ENCODE measurements at places on chromosomes 5 and 9.

- DNase-seq, result no peak
These were observed 308.7 kb downstream of the AGTPBP1 start for GRCh38 chr9:85433046-85433445.

GRCh38 chr5:89213573-89213972, 330.6 kb upstream of the MEF2C start:
- peak; percentile 72 for DNase-seq

DNA sequence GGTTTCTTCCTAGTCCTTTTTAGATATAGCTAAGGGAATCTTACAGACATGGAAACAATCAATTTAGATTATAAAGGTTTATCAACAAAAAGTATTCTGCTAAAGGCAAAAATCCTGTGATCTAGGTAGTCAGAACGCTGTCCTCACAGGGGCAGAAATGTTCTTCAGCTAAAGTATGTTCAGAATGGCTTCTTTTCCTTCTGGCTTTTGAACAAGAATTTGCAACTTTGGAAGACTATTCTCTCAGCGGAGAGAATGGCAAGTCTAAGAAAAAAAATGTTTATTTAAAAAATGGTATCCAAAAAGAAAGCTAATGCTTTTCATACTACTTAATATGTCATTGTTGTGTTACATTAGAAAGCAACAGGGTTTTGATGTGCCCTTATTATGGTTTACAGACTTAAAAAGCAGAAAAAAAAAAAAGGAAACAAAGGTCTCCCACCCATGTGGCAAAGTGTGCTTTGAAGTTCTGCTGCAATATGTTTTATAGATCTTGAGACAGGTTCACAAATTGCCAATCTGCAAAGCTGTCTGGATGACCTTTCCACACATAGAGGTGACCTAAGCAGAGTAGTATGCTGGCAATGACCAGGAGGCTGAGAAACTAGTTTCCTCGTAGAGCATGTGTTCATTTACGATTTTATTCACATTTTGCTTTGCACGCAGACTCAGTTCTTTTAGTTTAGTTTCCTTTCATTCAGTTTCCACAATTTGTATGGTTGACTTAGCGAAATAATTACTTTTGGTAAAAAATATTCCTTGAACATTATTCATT, 45.1 kb upstream of the PJA2 start:
- DNase-seq, result no peak

DNA sequence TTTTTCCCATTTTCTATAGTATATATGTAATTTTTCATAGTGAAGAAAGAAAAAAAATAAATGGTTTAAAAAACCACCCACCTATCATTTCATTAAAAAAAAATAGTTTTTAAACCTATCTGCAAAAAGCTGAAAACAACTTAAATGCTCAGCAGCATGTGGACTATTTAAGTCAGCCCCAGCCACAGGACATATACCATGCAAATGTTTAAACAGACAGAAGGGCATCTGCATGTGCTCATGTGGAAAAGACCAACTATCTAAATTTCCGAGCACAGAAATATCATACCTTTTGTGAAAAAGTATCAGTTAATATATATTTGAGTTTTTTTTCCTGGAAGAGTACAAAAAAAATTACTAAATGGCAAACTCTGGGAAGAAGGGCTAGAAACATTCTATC, 143.4 kb downstream of the EPB41L4A start:
- no peak for DNase-seq

DNA sequence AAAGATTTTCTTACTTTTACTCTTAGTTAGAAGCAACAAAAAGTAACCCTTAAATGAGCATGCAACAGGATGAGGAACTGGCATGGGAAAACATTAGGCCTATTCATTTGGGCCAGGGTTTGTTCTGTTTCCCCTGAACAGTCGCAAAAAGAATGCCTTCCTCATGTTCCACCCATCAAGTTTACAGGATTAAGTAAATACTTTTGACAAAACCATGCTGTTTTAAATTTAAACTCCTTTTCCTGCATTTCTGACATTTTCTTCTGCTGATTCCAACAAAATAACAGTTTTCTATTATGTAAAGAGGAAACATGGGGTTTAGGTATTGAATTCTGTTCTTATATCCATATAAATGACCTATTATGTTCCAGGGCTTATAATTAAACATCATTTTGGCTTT, 236.6 kb upstream of the ACTBL2 start:
- DNase-seq, result no peak

DNA sequence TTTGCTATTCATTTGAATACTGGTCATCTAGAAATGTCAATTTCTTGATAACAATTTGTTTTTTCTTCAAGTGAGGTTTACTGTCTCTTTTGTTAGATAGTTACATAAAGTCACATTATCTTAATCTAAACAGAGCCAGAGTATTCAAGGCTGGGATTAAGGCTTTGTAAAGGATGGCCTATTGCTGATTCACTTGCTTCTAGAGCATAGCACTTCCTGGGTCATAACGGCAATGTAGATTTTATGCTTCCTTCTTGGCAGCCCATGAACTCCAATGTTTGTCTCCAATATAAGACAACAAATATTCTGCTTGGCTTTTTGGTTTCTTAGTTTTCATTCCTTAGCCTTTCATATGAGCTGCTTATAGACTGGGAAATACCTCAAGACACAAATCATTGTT, 2007.9 kb upstream of the CDH6 start:
- DNase-seq, result no peak

- DNase-seq, result no peak
These were observed 446.2 kb downstream of the HTR1A start for GRCh38 chr5:63516006-63516405.

DNA sequence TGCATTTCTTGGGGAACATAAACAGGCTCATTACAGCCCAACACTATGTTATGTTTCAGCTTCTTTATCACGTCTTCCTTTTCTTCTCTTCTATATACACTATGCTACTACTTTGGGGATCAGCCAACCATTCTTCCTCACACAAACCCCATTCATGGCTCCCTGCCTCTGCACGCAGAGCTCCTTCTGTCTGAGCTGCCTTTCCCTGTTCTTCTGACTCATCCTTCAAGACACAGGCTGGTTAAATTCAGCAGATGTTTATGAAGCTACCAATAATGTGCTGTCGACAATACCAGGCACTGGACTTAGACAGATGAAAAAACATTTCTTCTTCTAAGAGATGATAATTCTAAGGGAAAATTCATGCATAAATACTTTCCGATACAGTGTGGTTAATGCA, 102.5 kb upstream of the TXNDC8 start:
- DNase-seq, result no peak

GRCh38 chr9:1837453-1838084, 177.6 kb upstream of the SMARCA2 start:
- DNase-seq, result peak; percentile 48

- no peak for DNase-seq
These were observed 18.5 kb upstream of the EXOC3 start for GRCh38 chr5:424301-425110.

DNA sequence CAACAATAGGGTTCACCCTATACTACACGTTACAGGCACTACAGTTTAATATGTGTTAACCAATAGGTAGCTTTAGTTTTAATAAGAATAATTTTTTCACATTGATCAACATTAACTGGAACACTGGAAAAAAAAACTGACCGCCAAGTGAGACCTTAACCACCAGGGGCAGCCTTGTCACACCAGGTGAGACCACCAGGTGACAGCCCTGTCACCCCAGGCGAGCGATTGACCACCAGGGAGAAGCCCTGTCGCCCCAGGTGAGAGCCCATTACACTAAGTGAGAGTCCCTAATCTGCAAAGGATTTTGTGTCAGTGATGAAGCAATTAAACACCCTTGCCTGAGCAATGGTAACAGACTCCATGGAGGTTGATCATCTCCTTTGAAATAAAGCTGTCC, 75.4 kb upstream of the SYK start:
- no peak for DNase-seq

DNA sequence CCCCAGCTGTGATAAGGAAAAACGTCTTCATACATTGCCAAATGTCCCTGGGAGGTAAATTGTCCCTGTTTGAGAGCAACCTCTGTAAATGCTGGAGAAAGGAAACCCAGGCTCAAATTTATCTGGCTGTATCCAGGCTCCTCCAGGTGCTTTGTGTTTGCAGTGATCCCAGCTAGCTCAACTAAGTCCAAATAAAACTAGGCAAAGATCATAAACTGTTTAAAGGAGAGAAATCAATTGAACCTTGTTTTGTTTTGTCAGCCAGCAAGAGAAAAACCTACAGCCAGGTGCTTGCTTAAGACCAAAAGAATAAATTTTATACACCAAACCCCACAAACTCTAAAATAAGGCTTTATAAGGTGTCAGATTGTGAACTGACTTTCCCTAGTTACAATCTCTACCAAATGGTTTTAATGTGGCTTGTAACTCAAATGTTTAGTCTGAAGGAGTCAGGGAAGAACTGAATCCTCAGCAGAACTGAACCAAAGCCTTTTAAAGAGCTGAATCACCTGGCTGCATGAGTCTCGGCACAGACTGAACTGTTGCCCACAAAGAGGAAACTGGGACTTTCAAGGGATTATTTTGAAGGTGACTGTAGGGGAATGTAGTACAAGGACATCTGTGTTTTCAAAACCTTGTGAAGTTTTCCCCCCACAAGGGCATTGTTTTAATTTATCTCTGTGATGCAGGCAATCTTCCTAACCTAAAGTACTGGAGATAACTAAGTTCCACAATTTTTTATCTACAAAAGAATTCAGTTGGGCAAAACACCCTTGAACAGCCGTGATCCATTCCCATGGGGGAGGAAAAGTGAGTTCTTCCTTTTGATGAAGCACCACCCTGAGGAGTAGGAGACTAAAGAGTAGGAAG, 201.7 kb upstream of the TARS1 start:
- DNase-seq, result no peak

DNA sequence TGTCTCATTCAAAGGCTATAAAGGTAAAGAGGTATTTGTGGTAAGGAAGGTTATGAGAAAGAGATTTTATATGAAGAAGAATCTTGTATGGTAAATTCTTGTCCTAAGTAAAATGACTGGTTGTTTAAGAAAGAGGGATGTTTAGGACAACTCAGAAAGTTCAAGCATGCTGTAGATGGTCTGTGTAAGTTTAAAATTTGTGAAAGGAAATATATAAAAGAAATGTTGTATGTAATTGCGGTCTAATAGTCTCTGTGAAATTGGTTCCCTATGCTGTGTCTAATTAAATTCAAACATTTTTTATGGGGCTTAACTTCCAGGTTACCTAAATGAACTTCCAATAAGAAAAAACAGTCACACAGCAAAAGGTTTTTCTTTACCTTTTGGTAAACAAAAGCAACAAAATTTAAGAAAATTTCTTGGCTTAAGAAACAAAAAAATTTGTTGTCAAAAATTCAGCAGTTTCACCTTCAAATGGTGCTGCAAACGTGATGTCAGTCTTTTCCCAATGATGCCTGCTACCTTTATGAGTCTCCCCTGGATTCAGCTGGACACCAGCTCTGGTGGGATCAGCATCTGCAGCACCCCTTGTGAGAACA, 83.0 kb upstream of the FCN1 start:
- no peak for DNase-seq

- no peak for DNase-seq
These were observed 160.3 kb downstream of the HSD17B3 start for GRCh38 chr9:96141666-96142065.

- no peak for DNase-seq
These were observed 49.8 kb downstream of the LMNB1 start for GRCh38 chr5:126826619-126827215.

GRCh38 chr5:61683148-61683547, 351.1 kb downstream of the ZSWIM6 start:
- DNase-seq, result no peak

DNA sequence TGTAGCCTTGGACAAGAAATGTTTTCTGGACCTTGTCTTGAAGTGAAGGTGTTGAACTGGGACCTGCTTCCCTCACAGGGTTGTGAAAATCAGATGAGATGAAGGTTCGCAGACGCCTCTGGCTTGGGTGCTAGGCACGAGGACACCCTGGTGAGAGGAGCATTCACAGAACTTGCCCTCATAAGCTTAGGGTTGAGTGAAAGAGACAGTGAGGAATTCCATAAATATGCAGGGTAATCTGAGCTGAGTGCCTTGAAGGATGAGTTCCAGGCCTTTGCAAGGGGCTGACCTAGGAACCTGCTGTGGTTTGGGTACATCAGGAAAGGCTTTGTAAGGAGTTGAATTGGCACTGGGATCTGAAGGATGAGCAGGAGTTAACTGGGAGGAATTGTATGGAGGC, 75.7 kb upstream of the SAP30L start:
- no peak for DNase-seq

GRCh38 chr9:33162721-33163311, 4.3 kb downstream of the B4GALT1 start:
- DNase-seq, result peak; percentile 38

- DNase-seq, result no peak
These were observed 100.9 kb downstream of the ST8SIA4 start for GRCh38 chr5:100802208-100802607.

GRCh38 chr5:19959830-19960384, 28.1 kb downstream of the CDH18 start:
- DNase-seq, result no peak

DNA sequence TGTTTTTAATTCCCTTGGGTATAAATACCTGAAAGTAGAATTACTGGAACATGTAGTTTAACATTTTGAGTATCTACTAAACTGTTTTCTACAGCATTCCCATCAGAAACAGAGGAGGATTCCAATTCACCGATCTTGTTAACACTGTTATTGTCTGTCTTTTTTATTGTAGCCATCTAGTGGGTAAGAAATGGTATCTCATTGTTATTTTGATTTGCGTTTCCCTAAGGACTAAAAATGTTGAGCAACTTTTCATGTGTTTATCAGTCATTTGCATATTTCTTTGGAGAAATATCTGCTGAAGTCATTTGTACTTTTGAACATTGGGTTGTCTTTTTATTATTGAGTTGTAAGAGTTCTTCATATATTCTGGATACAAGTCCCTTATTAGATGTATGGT, 135.2 kb upstream of the NFIL3 start:
- DNase-seq, result no peak

GRCh38 chr5:174197929-174198328, 152.4 kb downstream of the NSG2 start:
- no peak for DNase-seq

DNA sequence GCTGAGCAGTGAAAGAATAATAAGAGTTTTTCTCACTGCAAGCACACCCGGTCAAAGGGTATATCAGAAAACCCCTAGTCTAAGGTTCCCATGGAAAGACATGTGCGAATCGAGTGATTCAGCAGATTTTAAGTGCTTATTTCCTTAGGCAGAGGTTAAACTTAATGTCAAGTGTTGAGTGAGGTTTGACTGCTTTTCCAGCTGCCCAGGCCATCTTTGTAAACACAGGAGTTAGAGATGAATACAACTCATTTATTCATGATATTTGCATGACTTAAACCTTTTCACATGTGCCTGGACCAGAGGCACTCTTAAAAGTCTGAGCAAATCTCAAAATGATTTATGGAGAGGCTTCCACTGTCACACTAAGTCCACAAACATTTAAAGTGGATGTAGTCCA, 137.8 kb upstream of the RGMB start:
- no peak for DNase-seq
